Activated CD4-positive, alpha-beta T cell treated with anti-CD3 and anti-CD28 coated beads for 24 hours (primary cell): ENCODE measurements at places on chromosomes 2 and 18.

GRCh38 chr2:134023854-134024253 lies 230.0 kb upstream of the MGAT5 start:
- DNase-seq, result no peak

GRCh38 chr18:23704806-23705205 lies 15.6 kb downstream of the LAMA3 start:
- no peak for DNase-seq

GRCh38 chr2:197946562-197946961 lies 142.2 kb downstream of the PLCL1 start:
- no peak for DNase-seq

DNA sequence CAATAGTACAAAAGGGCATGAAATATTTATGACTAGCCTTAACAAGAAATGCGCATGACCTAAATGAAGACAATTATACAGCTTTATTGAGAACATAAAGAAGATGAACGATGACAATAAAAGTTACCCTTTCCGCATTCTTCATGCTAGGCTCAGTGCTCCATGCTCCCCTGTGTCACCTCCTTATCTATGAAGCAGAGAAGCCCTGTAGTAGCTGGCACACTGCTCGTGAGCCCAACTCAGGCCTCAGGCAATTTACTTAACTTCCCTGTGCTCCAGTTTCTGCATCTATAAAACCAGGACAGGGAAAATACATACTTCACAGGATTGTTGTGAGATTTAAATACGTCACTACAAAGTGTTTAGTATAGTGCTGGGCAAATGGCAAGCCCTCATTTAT lies 34.5 kb upstream of the NABP1 start:
- no peak for DNase-seq

GRCh38 chr2:153133716-153134115 lies 344.8 kb downstream of the RPRM start:
- DNase-seq, result no peak

GRCh38 chr2:209138079-209138478 lies 285.8 kb upstream of the MAP2 start:
- no peak for DNase-seq

- DNase-seq, result no peak
These were observed 53.5 kb downstream of the TFCP2L1 start for GRCh38 chr2:121231385-121232000.

GRCh38 chr2:99439971-99440505 lies 49.8 kb downstream of the REV1 start:
- DNase-seq, result no peak

DNA sequence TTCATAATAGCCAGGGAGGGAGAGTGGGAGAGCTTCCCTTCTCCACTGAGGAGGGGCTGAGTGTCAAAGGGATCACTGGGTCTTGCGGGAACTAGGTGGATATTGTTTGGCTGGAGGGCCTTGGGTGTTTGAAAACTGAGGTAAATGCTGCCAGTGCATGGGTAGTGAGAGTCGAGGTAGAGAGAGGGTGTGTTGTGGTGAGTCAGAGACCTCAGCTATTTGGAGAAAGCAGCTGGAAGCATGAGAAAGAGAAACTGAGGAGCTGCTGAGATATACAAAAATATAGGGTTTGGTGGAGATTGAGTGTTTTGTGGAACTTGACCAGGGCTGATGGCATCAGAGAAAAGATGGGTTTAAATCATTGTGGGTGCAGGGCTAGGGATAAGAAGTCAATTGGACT lies 127.0 kb upstream of the CCDC195 start:
- DNase-seq, result no peak

GRCh38 chr2:9288233-9288632 lies 81.6 kb downstream of the ASAP2 start:
- no peak for DNase-seq
